ENCODE measurements at places on chromosomes 7 and 10. TPM values are rescaled to one million over a fixed set of nuclear protein-coding genes. Genes with fewer than 3 reads are reported as not detected.

GRCh38 chr10:44234483-44234875 is 150.4 kb downstream of the CXCL12 start:
- H3K27me3 ChIP-seq: peaks cover 13% of the 10 kb centered on the region
- peak; percentile 25 for DNase-seq
- no peaks in the 10 kb centered on the region for H3K4me1 ChIP-seq

GRCh38 chr7:130897515-130898419 is 163.8 kb upstream of the KLF14 start:
- DNase-seq: no peak
- H3K4me1 ChIP-seq: peaks cover 60% of the 10 kb centered on the region
- peaks cover 41% of the 10 kb centered on the region for H3K36me3 ChIP-seq

- no peak for DNase-seq
- H3K4me3 ChIP-seq: no peak overlapping the region
- no peaks in the 10 kb centered on the region for H3K27me3 ChIP-seq
- H3K27ac ChIP-seq: no peak overlapping the region
- H3K36me3 ChIP-seq: no peaks in the 10 kb centered on the region
- no peaks in the 10 kb centered on the region for H3K4me1 ChIP-seq
Measured at GRCh38 chr7:125090596-125090995, 161.0 kb upstream of the POT1 start.

GRCh38 chr7:76294344-76295024 is 8.0 kb upstream of the HSPB1 start:
- H3K4me1 ChIP-seq: peaks cover 30% of the 10 kb centered on the region
- no peaks in the 10 kb centered on the region for H3K36me3 ChIP-seq
- peak overlapping the region; percentile 37 for H3K4me3 ChIP-seq

GRCh38 chr7:14201353-14201752 is 211.9 kb upstream of the ETV1 start:
- no peaks in the 10 kb centered on the region for H3K27me3 ChIP-seq
- DNase-seq: no peak
- H3K36me3 ChIP-seq: no peaks in the 10 kb centered on the region
- H3K4me1 ChIP-seq: no peaks in the 10 kb centered on the region

DNA sequence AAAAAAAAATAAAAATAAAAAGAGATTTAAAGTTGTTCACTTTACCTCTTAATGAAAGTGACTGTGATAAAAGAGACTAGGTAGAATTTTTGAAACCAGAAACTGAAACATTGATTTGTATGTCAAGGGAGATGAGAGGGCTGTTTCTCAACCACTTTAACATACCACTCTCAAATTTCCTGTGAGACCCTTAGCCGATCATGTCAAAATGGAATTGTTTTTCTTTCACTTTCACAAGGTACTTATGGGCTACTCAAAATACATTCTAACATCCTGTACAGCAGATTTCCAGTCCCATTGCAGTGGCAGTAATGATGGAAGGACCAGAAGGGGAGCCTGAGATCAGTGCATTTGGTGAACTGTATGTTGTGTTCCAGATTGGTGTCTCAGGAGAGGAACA is 261.2 kb downstream of the PPP1R3A start:
- no peaks in the 10 kb centered on the region for H3K36me3 ChIP-seq
- no peak overlapping the region for H3K4me3 ChIP-seq
- no peaks in the 10 kb centered on the region for H3K27me3 ChIP-seq
- DNase-seq: no peak

DNA sequence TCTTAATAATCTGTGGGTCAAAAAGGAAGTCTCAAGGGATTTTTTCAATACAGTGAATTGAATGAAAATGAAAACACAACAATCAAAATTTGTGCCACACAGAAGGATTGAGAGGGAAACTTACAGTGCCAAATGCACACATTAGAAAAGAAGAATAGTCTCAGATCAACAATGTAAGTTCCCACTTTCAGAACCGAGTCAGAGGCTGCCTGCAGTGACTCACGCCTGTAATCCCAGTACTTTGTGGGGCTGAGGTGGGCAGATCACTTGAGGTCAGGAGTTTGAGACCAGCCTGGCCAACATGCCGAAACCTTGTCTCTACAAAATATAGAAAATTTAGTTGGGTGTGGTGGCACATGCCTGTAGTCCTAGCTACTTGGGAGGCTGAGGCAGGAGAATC is 12.5 kb upstream of the KEL start:
- H3K36me3 ChIP-seq: no peaks in the 10 kb centered on the region
- H3K27me3 ChIP-seq: no peaks in the 10 kb centered on the region
- DNase-seq: no peak

- H3K27me3 ChIP-seq: no peaks in the 10 kb centered on the region
- no peaks in the 10 kb centered on the region for H3K36me3 ChIP-seq
- no peak for DNase-seq
- peaks cover 28% of the 10 kb centered on the region for H3K4me1 ChIP-seq
Measured at GRCh38 chr10:30821261-30821993, 191.9 kb upstream of the LYZL2 start.

DNA sequence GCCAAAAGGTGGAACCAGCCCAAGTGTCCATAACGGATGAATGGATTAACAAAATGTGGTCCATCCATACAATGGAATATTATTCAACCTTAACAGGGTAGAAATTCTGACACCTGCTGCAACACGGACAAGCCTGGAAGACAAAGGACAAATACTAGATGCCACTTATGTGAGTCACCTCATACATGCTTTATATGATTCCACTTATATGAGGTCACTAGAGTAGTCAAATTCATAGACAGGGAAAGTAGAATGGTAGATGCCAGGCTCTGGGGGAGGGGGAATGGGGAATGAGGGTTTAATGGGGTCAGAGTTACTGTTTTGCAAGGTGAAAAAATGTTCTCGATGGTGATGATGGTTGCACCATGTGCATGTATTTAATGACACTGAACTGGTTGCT is 34.0 kb upstream of the CYTH3 start:
- peak; percentile 39 for DNase-seq
- H3K4me1 ChIP-seq: peaks cover 5% of the 10 kb centered on the region
- no peak overlapping the region for H3K27ac ChIP-seq

GRCh38 chr10:4755286-4755989 is 70.6 kb upstream of the AKR1E2 start:
- no peak for DNase-seq
- no peaks in the 10 kb centered on the region for H3K4me1 ChIP-seq
- no peak overlapping the region for H3K27ac ChIP-seq
- H3K36me3 ChIP-seq: no peaks in the 10 kb centered on the region
- no peaks in the 10 kb centered on the region for H3K27me3 ChIP-seq

GRCh38 chr7:105637755-105638154 is 56.5 kb upstream of the EFCAB10 start:
- no peaks in the 10 kb centered on the region for H3K27me3 ChIP-seq
- no peak overlapping the region for H3K27ac ChIP-seq
- no peaks in the 10 kb centered on the region for H3K4me1 ChIP-seq
- H3K36me3 ChIP-seq: peaks cover 2% of the 10 kb centered on the region
- no peak for DNase-seq
- no peak overlapping the region for H3K4me3 ChIP-seq

GRCh38 chr7:69898189-69898588 is 299.9 kb downstream of the AUTS2 start:
- H3K4me3 ChIP-seq: no peak overlapping the region
- H3K4me1 ChIP-seq: no peaks in the 10 kb centered on the region
- no peaks in the 10 kb centered on the region for H3K36me3 ChIP-seq
- H3K27me3 ChIP-seq: no peaks in the 10 kb centered on the region

- H3K4me3 ChIP-seq: no peak overlapping the region
- no peak overlapping the region for H3K27ac ChIP-seq
- H3K36me3 ChIP-seq: no peaks in the 10 kb centered on the region
- DNase-seq: no peak
- H3K27me3 ChIP-seq: no peaks in the 10 kb centered on the region
Measured at GRCh38 chr7:25834050-25834449, 317.9 kb upstream of the NFE2L3 start.

GRCh38 chr7:139691253-139691781 is 86.5 kb downstream of the HIPK2 start:
- no peaks in the 10 kb centered on the region for H3K36me3 ChIP-seq
- H3K27ac ChIP-seq: no peak overlapping the region
- no peak overlapping the region for H3K4me3 ChIP-seq
- peak; percentile 22 for DNase-seq
- H3K4me1 ChIP-seq: peaks cover 5% of the 10 kb centered on the region

DNA sequence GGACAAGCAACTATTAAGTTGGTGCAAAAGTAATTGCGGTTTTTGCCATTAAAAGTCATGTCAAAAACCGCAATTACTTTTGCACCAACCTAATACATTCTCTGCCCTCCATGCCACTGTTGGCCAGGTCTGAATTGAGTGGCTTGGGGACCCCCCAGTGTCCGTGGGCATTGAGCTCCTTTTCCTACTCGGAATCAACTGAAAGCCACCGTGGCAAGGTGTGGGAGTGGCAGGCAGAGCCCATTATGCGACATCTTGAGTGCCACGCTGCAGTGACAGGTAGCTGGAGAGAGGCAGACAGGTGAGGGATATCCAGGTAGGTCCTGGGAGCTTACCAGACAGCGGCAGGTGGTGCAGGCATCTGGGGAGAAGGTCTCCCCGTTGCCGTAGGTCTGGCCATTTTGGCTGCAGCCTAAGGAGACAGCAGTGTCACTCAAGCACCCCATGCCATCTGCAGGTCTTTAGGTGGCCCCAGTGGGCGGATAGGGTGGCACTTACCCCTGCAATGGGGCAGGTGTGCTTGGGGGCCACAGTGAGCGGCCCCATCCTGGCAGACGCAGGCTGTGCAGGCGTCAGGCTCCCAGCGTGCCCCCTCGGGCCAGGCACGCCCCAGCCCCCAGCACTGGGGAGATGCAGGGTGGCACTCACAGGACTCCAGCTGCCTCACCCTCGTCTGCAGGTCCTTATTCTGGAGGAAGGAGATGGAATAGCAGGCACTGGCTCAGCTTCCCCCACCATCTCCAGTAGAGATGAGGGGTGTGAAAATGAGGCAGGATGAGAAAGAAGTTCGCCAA is 3.5 kb downstream of the KCP start:
- H3K4me1 ChIP-seq: no peaks in the 10 kb centered on the region
- no peak for DNase-seq
- peaks cover 13% of the 10 kb centered on the region for H3K27me3 ChIP-seq
- no peaks in the 10 kb centered on the region for H3K36me3 ChIP-seq
- H3K4me3 ChIP-seq: no peak overlapping the region

- peaks cover 3% of the 10 kb centered on the region for H3K27me3 ChIP-seq
- H3K36me3 ChIP-seq: no peaks in the 10 kb centered on the region
- no peaks in the 10 kb centered on the region for H3K4me1 ChIP-seq
- no peak for DNase-seq
- no peak overlapping the region for H3K4me3 ChIP-seq
Measured at GRCh38 chr7:151941009-151941408, 15.2 kb upstream of the GALNTL5 start.

DNA sequence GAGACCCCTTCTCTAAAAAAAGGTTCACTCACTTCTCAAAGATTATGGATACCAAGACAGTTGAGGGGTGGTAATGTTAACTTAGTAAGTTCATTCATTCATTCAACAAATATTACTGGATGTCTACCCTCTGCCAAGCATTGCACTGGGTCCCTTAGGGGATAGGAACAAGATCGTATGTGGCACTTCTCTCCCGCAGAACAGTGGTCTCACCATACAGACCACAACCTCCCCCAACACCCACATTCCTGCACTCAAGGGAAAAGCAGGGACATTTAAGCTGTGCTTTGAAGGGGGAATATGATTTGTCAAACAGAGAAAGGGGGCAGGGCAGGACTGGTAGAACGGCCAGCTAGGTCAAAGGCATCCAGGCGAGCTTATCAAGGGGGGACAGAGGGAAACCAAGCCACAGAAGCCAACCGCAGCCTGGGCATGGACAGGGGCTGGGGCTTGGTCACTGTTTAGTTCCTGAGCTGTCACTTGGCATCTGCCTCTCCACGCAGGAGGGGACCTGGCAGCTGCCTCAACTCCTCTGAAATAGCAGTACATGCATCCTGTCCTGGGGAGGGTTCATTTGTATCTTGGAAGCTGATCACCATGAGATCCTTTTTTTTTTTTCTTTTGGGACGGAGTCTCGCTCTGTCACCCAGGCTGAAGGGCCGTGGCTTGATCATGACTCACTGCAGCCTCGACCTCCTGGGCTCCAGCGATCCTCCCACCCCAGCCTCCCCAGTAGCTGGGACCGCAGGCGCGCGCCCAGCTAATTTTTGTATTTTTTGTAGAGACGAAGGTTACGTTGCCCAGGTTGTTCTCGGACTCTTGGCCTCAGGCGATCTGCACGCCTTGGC is 949 bp upstream of the CLIP2 start:
- H3K36me3 ChIP-seq: no peaks in the 10 kb centered on the region
- no peaks in the 10 kb centered on the region for H3K27me3 ChIP-seq
- peak overlapping the region; percentile 58 for H3K4me3 ChIP-seq
- peak; percentile 34 for DNase-seq
- peaks cover 16% of the 10 kb centered on the region for H3K4me1 ChIP-seq

Gene CADPS2
- 40.8 TPM for total RNA-seq

Gene TRIM8
- total RNA-seq: 80.9 TPM

Gene OR13A1
- total RNA-seq: not detected

Gene NUTM2B
- 0.51 TPM for total RNA-seq

Gene NOS3
- total RNA-seq: 0.50 TPM

Gene MRC1
- total RNA-seq: not detected

Gene SOSTDC1
- total RNA-seq: not detected

Gene HTR5A
- total RNA-seq: not detected

Gene TRPV6
- not detected for total RNA-seq

Gene SEC24C
- total RNA-seq: 58.0 TPM

Gene THNSL1
- total RNA-seq: 5.6 TPM

All from fibroblast of lung (primary cell).